Germinal center (tissue), 1 donor: ENCODE measurements at places on chromosomes 4 and X.
A peak's percentile ranks its signal among the peaks of the same experiment; 100 is the strongest.

- no peak for DNase-seq
Observed at GRCh38 chr4:107442538-107443111, 277.4 kb downstream of the PAPSS1 start.

DNA sequence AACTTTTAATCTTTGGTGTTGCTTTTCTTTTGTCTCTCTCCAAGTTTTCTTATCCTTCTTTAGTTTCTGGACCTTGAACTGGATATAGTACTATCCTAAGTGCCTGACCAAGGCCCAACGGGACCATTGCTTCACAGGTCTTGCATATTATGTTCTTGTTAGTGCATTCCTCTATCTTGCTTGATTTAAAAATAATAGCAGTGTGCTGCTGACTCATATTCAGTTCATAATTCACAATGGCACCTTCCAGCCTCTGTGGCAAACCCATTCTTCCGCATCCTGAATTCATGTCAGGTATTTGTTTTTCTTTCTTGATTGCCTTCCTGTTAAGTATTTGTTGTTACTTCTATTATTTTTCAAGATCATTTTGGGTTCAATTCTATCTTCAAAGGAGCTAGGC lies 197.1 kb upstream of the GIMD1 start:
- DNase-seq: no peak

- DNase-seq: peak; percentile 31
Observed at GRCh38 chrX:64204701-64205440, 637 bp downstream of the AMER1 start.

GRCh38 chrX:110082161-110082560 lies 79.2 kb downstream of the TMEM164 start:
- DNase-seq: no peak
